NCI-H187 (cell line): ENCODE measurements at places on chromosomes 1 and 21.

GRCh38 chr1:237012788-237013383 is 8.6 kb upstream of the MT1HL1 start:
- DNase-seq, result no peak

- DNase-seq, result no peak
Measured at GRCh38 chr1:26070296-26070962, 3.0 kb upstream of the TRIM63 start.

- DNase-seq, result no peak
Measured at GRCh38 chr1:186950547-186950946, 121.8 kb downstream of the PLA2G4A start.

GRCh38 chr1:225695578-225696337 is 42.8 kb upstream of the ENAH start:
- no peak for DNase-seq

DNA sequence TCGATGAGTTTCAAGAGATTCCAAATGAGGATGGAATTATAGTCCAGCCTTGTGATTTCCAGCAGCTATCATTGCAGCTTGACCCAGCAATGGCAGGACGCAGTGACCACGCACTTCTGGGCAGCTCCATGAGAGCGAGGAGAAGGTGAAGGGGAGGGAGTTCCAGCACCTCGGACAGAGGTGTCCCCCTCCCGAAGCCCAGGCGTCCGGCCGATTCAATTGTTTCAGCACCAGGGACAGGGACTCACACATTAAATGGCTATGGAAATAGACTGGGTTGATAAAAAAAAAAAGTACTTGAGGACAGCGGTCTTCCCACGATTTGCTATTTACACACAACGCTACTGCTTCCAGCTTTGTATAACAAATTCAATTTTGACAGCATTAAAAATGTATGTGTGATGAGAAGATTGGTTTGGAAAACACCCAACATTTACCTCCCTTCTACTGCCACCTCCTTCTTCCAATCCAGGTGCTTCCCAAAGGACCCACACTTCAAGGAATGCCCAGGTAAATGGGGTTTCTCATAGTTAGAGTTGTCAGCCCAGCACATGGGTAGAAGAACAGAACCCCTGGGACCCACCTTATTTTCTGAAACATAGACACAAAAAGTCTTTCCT is 71.8 kb downstream of the DISP3 start:
- DNase-seq, result no peak

GRCh38 chr1:234603221-234604204 is 6.5 kb downstream of the IRF2BP2 start:
- no peak for DNase-seq

DNA sequence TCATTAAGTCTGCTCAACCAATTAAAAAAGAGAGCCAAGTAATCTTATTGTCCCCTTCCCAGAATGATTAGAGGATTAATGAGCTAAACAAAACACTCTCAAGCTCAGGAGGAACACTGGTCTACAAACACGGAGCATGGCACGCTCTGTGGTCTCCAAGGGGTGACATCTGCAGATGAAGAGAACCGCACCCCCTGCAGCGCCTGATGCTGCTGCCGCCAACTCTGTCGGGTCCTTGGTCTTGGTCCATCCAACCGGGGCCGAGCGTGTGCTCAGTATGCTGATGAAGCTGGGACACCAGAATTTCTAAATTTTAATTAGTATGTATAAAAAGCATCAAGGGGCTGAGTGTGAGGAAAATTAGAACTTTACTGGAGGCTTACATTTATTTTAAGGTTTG is 82.7 kb downstream of the LPAR3 start:
- no peak for DNase-seq

GRCh38 chr21:46297338-46298271 is 11.5 kb downstream of the YBEY start:
- no peak for DNase-seq

DNA sequence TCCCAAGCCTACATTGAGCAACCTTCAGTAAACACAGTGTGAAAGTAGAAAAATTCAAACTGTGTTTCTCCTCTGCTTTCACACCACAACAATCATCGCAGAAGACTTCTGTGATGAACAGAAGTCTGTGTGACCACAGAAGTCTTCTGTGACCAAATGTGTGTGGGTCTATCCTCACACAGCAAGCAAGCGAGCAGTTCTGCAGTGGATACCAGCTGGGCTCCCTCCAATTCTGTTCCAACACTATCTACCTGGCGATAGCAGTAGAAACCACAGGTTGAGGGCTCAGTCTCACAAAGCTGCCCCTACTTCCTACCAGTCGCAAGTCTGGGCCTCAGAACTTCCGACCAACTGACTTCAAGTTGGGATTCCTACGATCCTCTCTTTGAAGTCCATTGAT is 21.0 kb upstream of the RAP1A start:
- no peak for DNase-seq

DNA sequence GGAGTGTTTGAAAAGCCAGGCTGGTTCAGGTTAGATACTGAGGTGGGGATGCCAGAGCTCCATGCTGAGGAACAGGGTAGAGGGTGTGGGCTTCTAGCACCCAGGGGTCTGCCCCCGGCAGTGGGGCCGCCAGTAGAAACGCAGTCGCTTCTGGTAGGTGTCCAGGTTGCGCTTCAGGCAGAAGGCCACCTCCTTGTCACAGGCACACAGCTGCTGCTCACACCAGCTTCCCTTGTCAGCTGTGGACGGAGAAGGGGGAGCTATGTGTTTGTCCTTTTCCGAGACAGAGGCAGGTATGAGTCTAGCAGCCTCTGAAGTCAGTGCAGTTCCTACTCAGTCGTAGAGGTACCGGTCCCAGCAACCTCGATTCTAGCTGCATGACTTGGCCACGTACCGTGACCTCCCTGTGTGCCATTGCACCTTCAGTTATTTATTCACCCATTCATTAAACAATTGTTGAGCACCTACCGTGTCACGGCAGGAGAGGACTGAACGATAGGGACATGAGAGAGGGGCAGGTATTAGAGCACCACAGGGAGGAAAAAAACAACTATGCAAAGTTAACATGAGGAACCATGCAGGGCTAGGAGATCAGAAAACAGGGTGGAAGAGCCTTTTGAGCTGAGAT is 5.2 kb downstream of the PLA2G2D start:
- DNase-seq, result no peak

- no peak for DNase-seq
Measured at GRCh38 chr1:151720974-151721787, at the start of gene RIIAD1. RIIAD1 (plus strand) TSS chr1:151721522; CDS start chr1:151721537, 15 bp downstream.

DNA sequence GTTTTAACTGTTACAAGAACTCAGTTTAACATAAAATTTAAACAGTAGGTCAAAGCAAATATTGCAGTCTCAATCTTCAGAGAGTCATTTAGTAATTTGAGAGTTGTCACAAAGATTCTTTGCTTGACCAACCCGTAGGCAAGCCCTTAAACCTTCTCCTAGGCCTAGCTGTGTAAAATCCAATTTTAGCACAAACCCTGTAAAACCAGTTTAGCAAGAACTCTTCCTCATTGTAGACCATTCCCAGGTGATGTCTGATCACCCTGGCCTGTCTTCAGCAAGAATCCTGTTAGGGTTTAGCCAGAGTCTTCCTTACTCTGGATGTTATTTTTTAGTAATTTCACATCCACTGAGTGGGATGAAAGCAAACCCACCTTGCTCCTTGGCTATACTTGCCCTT is 30.1 kb downstream of the LRIG2 start:
- DNase-seq, result no peak

DNA sequence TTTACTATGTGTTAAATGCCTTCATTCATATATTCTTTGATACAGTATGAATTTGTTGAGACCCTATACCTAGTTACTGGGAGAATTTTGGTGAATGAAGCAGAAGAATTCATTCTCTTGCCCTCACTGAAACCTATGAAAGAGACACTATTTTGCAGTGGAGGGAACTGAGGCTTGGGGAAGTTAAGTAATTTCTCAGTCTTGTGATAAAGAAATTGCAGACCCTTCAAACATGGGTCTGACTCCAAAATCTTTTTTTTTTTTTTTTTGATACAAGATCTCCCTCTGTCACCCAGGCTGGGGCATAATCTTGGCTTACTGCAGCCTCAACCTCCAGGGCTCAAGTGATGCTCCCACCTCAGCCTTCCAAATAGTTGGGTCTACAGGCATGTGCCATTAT is 132.1 kb downstream of the DNM3 start:
- no peak for DNase-seq

DNA sequence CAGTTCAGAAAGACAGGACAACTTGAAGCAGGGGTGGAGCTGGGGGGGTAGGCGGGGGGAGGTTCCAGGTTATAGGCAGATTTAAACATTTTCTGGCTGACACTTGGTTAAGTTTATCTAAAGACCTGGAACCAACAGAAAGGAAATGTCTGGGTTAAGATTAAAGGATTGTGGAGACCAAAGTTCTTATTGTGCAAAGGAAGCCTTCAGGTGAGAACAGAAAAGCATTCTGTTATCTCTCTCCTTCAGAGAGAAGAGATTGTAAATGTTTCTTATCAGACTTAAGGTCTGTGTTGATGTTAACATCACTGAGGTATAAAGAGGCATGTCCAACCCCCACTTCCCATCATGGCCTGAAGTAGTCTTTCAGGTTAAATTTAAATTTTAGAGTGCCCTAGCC is 3.7 kb upstream of the ACADM start:
- DNase-seq, result no peak

GRCh38 chr1:197392541-197392940 is 124.5 kb downstream of the CRB1 start:
- DNase-seq, result no peak

DNA sequence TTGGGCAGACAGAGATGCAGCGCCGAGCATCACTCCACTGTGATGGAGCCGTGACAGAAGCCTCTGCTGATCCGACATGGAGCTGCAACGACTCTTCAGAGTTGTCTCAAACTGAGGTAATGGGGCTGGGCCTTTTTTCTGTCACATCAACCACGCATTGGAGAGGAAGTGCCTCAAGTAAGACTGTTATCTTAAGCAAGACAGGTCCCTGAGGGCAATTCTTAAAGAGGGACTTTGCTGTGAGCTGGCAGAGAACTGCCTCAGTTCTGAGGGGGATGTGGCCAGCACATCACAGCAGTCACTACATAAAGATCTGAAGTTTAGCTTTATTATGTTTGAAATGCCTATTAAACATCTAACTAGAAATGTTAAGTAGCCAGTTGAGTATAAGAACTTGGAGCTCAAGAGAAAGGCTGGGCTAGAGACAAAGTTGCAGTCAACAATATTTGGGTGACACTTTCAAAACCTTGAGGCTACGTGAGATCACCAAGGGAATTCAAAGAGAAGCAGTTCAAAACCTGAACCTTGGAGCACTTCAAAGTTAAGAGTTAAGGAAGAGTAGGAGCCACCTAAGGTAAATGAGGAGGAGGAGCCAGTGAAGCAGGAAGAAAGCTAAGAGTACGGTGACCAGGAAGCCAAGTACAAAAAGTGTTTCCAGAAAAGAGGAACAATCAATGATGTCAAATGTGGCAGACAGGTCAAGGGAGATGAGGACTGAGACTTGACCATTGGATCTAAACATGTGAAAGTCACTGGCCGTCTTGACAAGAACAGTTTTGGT is 54.2 kb upstream of the BCL9 start:
- DNase-seq, result no peak

- DNase-seq, result no peak
Measured at GRCh38 chr21:36545776-36546511, 66.0 kb upstream of the CLDN14 start.

- no peak for DNase-seq
Measured at GRCh38 chr1:221039616-221040015, 160.4 kb downstream of the HLX start.

GRCh38 chr1:9388335-9389180 is 95.9 kb downstream of the SPSB1 start:
- DNase-seq, result no peak

DNA sequence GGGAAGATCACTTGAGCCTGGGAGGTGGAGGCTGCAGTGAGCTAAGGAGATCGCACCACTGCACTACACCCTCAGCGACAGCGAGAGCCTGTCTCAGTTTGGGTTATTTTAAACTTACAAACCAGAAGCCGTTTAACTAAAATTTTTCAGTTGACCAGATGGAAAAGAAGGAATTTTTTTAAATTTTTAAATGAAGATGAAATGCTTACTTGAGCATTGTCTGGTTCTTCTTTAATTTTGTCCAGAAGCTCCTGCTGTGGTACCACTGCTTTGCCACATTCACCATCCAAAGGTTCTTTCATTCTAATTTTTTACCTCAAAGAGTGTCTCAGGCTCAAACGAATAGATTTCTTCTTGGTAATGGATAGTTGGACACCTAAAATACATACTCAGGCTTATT is 1.4 kb downstream of the ZMYM6 start:
- DNase-seq, result no peak

DNA sequence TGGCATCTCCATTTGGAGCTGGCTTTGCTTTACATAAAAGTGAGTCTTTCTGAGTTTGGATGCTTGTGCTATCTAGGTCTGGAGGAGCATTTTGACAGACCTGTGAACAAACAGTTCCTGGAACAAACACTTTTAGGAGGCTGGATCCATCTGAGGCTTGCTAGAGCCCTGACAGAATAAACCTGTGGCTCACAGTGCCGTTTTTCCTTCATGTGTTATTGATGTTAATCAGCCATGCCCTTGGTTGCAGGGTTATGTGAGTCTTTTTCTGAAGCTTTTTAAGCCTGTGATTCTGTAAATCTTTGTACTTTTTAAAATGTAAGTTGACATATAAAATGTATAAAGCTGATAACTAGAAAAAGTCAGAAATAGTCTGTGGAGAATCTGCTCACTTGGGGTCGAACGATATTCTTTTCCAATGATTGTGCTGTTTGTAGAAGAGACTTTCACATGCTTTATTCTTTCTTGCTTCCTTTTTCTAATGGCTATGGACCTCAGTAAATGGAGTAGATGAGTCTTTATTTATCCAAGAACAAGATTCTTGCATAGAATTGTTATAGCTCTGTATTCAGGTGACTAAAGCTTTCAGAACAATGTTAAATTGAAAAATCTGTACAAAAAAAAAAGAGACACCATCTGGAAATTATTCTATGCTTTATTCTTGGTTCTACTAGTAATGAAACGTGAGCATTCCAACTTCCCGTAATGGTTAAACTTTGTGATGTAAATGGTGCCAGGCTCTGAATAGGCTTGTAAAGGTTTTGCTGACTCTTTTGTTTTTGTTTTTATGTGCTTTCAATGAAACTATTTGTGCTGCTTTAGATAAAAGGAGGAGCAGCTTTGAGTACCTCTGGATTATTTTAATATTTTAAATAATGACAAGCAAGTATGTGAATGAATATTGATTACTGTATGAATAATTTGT is 53.7 kb downstream of the CACHD1 start:
- DNase-seq, result no peak

- no peak for DNase-seq
Measured at GRCh38 chr1:229567109-229567868, 8.8 kb upstream of the ABCB10 start.

GRCh38 chr1:89519779-89520358 is 4.8 kb upstream of the LRRC8B start:
- DNase-seq, result no peak

DNA sequence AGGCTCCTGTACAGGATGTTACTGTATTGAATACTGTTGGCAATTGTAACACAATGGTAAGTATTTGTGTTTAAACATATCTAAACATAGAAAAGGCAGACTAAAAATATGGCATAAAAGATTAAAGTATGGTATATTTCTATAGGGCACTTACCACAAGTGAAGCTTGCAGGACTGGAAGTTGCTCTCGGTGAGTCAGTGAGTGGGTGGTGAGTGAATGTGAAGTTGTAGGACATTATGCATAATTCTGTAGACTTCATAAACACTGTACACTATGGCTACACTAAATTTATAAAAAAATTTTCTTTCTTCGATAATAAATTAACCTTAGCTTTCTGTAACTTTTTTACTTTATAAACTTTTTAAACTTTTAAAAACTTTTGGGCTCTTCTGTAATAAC is 13.7 kb upstream of the TRIM62 start:
- no peak for DNase-seq

GRCh38 chr21:14361958-14362357 is 21.0 kb downstream of the HSPA13 start:
- DNase-seq, result no peak

- DNase-seq, result no peak
Measured at GRCh38 chr1:97903626-97904025, 17.2 kb downstream of the DPYD start.
